ENCODE measurements at places on chromosomes 5 and 9. TPM values are rescaled to one million over a fixed set of nuclear protein-coding genes. Genes with fewer than 3 reads are reported as not detected.
A peak's percentile ranks its signal among the peaks of the same experiment; 100 is the strongest.

- DNase-seq, result no peak
These were observed 107.5 kb downstream of the GADD45G start for GRCh38 chr9:89712283-89712682.

DNA sequence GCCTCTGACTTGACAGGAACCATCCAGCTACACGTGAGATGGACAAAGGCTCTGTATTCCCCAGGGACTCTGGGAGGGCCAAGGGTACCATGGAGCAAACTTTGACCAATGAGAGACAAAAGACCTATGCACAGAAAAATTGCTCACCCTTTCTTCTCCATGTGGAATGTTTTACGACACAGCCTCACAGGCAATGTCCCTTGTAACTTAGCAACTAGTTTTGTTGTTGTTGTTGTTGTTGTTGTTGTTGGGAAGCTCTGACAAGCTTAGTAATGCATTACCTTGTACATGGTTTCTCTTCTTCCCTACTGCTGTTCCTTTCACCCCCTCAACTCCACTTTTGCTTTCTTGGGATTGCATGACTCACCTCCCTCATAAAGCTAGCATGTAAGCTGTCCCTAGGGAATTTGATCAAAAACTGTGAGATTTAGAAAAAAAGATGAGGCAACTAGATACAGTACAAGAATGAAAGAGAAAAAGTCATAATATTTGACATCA is 550.9 kb downstream of the RAB3C start:
- DNase-seq, result no peak

GRCh38 chr9:33714989-33715388 is 80.4 kb upstream of the PRSS3 start:
- DNase-seq, result no peak

DNA sequence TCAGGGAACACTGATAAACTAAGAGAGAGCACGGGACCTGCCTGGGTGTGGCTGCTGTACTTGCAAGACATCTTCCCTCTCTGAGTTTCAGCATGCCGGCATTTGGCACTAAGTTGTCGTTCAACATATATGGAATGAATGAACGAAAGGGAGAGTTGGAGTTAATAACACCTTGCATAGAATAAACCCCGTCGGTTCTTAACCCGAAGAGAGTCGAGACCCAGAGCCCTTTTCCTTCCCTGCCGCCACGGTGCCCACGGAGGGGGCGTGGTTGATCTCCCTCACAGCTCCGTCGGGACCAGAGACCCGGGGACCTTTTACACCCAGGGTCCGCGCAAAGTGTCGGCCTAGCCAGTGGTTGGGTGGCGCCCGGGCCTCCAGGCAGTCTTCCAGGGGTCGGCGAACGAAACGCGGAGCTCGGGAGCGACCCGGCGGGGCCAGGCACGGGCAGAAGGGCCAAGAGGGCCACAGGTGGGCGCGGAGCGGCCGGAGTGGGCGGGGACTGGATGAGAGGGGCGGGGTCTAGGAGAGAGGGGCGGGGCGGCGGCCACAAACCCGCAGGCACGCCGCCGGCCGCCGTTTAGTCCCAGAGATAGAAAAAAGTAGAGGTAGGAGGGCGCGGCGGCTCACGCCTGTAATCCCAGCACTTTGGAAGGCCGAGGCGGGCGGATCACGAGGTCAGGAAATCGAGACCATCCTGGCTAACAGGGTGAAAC is 735 bp upstream of the RPL26L1 start:
- DNase-seq, result peak; percentile 81

DNA sequence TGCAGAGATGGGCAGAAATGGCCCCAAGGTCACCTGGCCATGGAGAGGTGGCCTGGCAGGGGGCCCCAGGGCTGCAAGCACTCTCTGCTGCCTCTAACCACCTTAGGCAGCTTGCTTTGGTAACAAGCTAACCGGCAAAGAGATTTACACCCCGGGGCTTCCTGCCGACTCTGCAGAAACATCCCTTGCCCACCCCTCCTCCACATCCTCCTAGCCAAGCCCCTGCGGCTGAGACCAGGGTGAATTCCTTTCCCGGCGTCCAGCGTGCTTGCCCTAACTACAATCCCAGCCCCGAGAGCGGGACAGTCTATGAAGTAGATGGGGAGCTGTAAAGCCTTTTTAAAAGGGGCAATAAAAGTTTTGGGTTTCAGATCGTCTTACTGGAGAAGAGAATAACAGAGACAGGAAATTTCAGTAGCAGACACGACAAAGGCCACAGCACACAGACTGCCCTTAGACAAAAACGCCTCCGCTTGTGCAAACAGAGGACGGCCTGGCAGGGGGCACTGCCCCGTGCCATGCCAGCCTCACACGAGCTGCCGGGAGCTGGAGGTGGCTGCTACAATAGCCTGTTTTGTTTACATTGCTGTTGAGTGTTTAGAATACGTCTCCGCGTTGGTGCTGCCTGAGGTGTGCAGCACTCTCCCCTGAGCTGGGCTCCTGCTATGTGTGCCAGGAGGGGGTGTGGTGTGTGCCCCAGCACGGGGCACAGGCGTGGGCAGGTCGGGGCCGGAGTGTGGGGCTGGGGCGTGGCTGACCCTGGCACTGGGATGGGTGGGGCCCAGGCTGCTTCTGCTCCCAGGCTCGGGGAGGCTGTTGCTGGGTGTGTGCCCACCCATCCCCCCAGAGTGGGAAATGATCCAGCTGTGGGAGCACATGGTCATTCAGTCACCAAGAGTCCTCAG is 15.3 kb downstream of the MYMK start:
- DNase-seq, result no peak

GRCh38 chr9:88578121-88579049 is 43.4 kb downstream of the NXNL2 start:
- peak; percentile 88 for DNase-seq

- DNase-seq, result no peak
These were observed 133.8 kb upstream of the SLC24A2 start for GRCh38 chr9:19922476-19923118.

DNA sequence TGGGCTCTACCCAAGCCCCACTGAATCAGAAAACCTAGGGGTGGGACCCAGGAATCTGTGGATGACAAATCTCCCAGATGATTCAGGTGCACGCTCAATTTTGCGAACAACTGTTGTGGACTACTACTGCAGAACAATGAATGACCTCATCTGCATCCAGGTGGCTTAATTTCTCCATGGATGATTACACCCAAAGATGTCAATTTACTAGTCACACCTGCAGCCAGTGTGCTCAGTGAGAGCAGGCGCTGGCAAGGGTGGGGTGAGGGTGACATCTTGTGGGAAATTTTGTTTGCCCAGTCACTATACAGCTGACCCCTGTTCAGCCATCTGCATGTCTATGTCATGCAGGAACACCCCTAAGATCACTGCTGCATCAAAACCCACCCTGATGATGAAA is 118.2 kb downstream of the ENTREP1 start:
- no peak for DNase-seq

GRCh38 chr9:24479361-24480059 is 66.2 kb downstream of the IZUMO3 start:
- DNase-seq, result no peak

DNA sequence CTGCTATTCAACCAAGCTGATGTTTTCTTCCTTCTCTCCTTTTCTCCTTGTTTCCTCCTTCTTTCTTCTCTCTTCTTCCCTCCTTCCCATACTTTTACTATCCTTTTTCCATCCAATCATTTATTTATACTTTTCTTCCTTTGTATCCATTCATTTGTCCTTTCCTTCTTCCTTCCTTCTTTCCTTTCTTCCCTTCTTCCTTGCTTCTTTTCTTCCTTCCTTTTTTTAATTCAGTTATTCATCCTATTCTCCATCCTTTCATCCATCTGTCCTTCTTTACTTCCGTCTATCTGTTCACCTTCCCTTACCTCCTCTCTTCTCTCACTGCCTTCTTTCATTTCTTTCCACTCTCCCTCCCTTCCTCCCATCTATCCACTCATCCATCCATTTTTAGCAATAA is 24.0 kb upstream of the PPARGC1B start:
- DNase-seq, result no peak

DNA sequence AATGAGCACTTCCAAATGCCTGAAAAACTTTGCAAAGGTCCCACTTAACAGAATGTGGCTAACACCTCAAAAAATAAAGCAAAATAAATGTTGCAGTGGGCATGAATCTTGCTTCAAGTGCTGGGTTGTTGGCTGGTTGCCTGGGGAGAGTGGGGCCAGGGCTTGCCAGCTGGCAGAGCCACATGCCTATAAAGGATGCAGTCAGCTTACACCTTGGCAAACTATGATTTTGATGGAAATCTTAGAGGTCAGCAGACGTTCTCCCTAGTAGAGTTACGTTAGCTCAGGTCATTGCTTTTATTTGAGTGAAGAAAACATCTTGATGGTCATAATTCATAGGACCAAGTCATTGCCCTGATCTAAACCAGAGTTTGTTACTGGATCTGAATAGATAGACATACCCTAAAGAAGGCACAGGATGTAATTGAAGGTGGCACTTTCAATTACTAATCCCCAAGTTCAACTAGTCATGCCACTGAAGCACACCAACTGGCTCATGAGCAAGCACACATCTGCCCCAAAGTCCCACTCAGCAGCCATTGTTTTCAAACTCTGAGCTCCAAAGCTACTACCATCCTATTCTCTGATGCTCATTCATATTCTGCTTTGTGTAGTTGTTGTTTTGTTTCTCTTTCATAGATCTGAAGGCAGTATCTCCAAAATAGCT is 51.2 kb upstream of the ZSWIM6 start:
- DNase-seq, result no peak

DNA sequence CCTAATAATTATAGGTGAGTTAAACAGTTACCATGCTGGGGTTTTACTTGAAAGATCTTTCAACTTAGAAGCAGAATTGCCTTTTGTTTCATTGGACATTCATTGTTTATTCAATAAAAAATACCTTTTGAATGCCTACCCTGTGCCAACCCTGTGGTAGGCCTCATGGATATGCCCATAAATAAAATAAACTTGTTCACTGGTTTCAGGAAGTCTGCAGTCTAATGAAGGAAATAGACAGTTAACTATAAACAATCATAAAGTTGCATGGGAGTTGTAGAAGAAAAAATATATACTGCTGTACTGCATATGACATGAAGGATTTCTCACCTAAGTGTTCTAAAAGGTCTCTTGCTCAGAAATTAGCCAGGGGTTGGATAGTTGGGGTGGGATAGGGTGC is 5.3 kb upstream of the GPR21 start:
- DNase-seq, result no peak

DNA sequence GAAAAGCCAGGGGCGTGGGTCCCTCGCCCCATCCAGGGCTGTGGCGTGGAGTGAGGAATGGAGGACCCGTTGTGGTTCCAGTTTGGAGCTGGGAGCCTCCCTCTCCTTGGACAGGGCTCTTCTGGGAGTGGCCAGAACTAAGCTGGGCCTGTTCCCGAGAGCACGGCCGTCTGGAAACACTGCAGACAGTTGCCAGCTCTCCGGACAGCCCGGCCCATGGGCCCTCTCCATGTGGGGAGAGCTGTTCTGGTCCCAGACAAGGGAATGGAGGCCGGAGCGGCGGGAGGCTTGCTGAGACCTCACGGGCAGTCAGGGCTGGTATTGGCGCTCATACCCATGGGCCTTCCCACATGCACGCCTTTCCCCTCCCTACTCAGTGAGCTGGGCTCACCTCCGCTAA is 45.2 kb upstream of the FCN2 start:
- DNase-seq, result no peak

DNA sequence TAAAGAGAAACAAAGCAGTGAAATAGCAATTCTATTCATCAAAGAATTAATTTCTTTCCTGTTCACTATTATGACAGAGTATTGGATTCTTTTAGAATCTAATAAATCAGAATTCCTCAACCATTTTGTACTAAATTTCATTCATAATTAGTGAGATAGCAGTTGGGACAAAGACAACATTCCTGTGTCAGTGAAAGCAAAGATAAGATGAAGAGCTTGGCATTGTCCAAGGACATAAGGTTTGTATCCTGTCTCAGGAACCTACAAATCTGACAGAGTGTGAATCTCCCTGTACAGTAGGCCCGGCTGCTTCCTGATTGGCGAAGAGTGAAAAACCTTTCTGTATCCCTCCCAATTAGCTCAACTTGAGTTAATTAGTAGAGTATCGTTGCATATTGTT is 349.1 kb downstream of the ISL1 start:
- no peak for DNase-seq

GRCh38 chr5:27652505-27652904 is 614.1 kb upstream of the CDH9 start:
- DNase-seq, result no peak

GRCh38 chr5:137206030-137206715 is 293.0 kb downstream of the SPOCK1 start:
- DNase-seq, result no peak

DNA sequence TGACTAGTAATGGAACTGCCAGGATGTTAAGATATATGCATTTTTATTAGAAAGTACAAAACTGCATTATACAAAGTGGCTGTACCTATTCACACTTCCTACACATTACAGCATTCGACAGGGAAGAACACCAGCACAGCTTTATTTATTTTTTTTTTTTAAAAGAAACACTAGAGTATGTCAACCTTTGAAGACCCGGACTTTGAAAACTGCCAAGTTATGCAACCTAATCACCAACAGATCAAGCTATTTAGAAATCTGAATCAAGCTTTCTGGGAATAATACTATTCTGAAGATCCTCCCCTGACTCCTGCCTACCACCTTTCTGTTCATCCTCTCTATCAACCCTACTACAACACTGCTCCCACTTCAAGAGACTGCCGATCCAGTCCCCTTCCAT is 4.5 kb downstream of the GEMIN5 start:
- DNase-seq, result no peak

The IL13 gene
- total RNA-seq, result not detected

The ZDHHC12 gene
- total RNA-seq, result 29.7 TPM

The PCDHA2 gene
- total RNA-seq, result not detected

The GHR gene
- 104 TPM for total RNA-seq

The GGTA1 gene
- total RNA-seq, result 2.4 TPM

Data from liver (tissue), 10 donors.